ENCODE measurements at places on chromosomes 3 and 15. TPM values are rescaled to one million over a fixed set of nuclear protein-coding genes. Genes with fewer than 3 reads are reported as not detected.

- DNase-seq = no peak
Observed at GRCh38 chr3:144873066-144873465, 901.4 kb downstream of the DIPK2A start.

GRCh38 chr3:136120373-136121348 is 75.5 kb downstream of the MSL2 start:
- DNase-seq = no peak

DNA sequence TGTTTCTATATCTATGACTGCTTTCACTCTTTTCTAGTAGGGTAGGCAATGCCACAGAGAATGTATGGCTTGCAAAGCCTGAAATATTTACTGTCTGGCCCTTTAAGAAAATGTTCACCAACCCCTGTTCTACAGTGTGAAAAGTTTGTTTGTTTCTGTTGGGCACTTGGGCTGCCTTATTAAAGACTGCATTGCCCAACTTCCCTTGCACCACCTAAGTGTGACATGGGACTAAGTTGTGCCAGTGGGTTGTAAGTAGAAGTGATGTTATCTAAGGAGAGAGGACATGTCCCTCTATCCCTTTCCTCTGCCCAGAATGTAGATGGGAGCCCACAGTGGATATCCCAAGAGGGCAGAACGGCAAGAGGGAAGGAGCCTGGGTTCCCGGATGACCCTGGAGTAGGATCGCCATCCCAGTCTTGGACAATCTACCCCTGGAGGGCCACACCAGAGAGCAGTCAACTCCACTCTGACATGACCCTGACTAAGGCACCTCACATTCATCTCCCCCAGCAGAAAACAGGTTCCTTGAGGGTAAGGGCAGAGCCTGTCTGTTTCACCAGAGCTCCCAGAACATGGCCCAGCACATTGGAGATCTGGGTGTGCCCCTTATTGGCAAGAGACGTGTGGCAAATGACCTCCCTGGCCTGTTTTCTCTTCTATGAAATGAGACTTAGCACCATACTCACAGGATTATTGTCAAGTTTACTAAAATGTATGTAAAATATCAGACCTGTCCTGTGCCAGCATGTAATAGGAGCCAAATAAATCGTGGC is 138.8 kb downstream of the SMAD6 start:
- DNase-seq = no peak

DNA sequence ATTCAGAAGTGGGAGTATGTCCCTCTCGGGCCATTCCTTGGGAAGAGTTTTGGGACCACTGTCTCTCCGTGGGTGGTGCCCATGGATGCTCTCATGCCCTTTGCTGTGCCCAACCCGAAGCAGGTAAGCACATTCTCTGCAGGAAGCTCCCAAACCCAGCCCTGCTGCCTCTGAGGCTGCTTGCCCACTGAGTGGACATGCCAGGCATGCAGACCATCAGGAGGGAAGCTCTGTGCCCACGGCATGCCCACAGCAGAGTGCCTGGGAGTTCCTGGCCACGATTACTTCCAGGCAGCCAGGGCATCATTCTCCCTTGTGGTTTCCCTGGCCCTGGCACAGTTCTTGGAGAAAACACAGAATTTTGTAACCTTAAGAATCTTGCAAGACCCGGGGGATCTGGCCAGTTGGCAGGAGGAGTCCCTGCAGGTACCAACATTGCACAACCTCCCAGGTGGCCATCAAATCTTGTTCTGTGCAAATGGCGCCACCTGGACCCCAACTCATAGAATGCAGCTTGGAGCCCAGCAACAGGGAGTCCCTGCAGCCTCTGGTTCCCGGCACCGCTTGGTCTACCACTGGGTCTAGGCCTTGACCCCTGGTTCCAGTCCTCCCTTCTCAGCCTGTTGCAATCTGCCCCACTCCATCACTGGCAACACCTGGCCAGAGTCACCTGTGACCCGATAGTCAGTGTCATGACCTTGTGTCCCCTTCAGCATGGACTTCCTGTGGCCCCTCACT is 20.4 kb downstream of the FAH start:
- DNase-seq = peak; percentile 81

DNA sequence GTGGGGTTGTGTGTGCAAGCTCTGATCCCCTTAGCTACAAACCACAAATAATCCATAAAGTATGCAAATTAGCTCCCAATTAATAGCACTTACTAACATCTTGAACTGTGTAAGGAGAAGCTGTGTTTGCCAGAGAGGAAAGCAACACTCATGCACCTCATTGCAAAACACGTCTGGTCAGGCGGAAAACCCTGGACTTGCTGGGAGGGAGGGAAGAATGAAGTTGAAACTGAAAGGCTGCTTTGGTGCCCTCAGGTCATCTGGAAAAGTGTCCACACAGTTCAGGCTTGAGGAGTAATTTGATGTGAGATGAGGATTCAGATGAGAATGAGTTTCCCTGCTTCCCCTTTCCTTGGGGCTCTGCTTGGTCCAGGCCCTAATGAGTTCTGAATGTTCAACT is 185.5 kb upstream of the ANKRD28 start:
- DNase-seq = no peak

GRCh38 chr15:84819791-84820190 is 2.6 kb downstream of the ALPK3 start:
- no peak for DNase-seq

Gene TUSC2
- 17.7 TPM for total RNA-seq
